ENCODE measurements at places on chromosomes 6 and 20. TPM values are rescaled to one million over a fixed set of nuclear protein-coding genes. Genes with fewer than 3 reads are reported as not detected.
A peak's percentile ranks its signal among the peaks of the same experiment; 100 is the strongest.

Gene MOCS1
- polyA plus RNA-seq = 11.0 TPM

Gene HMGCLL1
- 3.3 TPM for polyA plus RNA-seq

Gene SLC25A27
- 69.6 TPM for polyA plus RNA-seq

Gene CRISP2
- polyA plus RNA-seq = 0.20 TPM

Gene MUCL3
- 0.10 TPM for polyA plus RNA-seq

Gene CDH4
- polyA plus RNA-seq = 7.3 TPM

Gene LCA5
- 11.0 TPM for polyA plus RNA-seq

Gene MYL9
- polyA plus RNA-seq = 179 TPM

Gene SMLR1
- 1.9 TPM for polyA plus RNA-seq

DNA sequence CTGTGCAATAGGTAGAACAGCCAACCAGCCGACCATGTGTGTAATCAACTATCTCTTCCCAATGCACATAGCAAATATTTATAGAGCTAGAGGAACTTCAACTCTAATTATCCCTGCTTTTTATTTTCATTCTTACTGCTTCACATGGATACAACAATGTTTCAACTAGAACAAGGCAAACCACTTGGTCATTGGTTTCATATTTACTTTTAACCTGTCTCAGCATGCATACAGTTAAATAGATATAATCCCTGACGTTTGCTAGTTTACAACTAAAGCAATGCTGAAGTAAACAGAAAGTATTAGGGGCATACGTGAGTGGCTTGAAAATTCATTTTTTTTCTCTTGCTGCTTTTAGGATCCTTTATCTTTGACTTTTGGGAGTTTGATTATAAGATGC is 318.5 kb upstream of the MAP3K7 start:
- no peak for DNase-seq

DNA sequence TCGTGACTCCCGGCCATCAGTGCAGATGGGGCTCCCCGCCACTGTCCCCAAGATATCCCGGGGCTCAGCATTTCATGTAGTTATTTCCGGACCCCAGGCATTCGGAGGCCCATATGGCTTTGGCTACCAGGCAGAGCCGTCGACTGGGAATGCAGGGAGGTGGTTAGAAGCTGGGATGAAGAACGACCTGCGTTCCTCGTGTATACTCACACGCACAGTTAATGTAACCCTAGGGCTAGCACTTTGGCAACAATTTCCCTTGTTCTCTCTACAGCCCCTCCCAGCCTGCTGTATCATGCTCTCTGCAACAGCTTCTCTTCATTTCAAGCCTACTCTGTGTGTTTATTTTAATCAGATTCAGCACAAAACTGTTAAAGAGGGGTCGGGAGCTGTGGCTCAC is 240.4 kb downstream of the MYLK4 start:
- DNase-seq = no peak

DNA sequence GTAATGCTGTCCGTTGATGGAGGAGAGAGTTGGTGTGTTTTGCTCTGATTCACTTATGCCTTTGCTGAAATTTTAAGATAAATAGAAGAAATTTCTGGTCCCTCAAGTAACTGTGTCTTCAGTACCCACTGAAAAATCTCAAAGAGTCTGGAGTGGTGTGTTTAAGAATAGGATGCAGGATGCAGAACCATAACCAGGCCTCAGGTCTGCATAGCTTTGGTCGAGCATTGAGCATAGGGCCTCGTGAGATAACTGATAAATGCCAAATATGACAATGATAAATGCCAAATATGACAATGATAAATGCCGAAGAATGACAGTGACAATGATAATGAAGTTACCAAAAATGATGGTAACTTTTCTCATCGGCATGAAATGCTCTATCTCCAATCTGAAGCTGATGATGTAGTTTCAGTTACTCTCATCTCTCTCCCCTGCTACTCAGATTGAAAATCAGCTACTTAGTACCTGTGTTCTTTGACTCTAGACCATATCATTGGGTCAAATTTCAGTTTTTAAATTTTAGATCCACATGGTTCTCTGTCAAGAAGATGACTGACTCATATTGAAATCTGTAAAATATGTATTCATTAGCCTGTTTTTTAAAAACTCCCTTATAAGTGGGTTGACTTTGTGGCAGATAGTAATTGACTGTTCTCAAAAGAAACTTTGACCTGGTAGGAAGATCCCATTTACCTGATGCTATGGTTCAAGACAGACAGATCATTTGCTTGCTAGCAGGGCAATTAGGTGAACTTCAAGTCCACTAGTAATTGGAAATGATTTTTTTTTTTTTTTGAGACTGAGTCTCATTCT is 96.6 kb downstream of the SLC16A10 start:
- no peak for DNase-seq

DNA sequence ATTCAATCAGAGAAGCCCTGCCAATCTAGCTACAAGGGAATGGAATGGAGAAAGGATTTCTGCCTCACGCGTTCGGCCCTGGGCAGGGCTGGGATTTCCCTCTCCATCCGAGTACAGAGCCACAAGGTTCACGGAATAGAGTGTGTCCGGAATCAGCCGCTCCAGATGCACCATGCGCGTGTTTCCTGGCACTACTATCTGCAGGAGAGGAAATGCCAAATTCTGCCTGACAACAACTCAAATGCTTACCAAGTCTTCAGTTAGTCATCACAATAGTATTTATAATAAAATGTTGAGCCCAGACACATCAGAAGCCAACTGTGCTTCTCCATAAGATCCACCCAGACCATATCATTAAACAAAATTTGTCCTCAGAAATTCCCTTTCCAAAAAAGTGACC is 75.1 kb downstream of the COL12A1 start:
- DNase-seq = no peak

DNA sequence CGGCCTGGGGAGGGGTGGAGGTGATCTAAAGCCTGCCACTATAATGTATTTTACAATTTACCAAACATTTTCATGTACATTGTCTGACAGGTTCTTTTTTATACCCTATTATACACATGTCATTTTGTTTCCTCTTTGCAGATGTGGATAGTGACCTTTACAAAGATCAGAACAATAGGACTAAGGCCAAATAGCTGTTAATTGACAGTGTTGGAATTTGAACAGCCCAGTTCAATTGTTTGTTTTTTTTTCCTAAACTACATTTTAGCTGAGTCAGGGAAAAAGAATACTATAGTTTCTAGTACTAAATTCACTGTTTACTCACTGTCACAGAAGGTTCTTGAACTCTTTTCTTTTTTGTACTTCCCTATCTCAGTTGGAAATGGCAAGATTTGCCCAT is 40.2 kb downstream of the PGM3 start:
- no peak for DNase-seq

- no peak for DNase-seq
Observed at GRCh38 chr6:12608016-12608860, 108.3 kb upstream of the PHACTR1 start.

DNA sequence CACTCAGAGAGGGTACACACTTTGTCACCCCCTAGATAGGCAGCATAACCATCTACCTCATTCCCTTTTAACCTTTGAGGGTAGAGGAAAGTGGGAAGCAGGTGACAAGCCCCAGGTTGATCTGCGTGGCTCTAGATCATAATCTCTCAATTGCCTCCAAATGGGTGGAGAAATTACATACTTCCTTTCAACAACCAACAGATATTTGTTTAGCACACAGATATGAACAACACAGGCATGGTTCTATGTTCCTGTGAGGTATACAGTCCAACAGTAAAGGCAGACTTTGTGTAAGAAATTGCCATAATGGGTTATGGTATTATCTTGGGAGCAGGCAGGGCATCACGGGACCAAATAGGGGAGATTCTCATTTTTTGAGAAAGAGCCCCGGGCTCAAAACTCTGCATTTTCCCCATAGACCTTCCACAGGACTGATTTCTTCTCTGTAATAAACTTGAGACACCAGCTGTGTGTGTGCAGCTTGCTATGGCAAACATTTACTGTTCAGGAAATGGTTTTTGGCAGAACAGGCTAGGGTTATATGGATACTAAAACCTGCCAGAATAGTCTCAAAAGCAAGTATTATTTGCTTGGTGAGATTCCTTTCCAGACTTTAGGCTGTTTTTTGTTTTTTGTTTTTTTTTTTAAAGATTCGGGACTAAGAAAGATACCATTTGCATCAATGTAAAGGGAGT is 126.2 kb downstream of the CD164 start:
- no peak for DNase-seq

DNA sequence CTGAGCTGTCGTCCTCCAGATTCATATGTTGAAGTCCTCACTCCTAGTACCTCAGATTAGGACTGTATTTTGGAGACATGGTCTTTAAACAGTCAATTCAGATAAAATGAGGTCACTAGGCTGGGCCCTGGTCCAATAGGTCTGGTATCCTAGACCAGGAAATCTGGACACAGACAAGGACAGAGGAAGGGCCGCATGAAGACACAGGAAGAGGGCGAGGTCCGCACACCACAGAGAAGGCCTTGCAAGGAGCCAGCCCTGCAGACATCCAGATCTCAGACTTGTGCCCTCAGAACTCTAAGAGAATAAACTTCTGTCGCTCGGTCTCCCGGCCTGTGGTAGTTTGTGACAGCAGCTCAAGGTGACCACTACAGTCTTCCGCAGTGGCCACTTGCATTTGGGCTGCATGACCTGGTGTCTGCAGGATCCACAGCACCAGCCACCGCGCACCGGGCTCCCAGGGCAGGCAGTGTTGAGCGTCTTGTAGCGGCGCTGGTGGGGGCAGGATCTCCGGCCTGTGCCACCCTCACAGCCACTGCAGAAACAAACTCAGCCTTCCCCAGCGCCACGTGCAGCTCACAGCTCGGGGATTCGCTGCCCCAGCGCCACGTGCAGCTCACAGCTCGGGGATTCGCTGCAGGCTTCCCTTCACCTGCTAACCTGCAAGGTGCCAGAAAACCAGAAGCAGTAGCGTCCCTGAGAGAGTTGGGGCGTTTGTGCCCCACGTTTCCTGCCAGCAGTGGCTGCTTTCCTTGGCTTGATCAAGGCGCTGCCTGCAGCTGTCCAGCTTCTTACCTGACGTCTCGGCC is 6.0 kb upstream of the RBM38 start:
- no peak for DNase-seq

DNA sequence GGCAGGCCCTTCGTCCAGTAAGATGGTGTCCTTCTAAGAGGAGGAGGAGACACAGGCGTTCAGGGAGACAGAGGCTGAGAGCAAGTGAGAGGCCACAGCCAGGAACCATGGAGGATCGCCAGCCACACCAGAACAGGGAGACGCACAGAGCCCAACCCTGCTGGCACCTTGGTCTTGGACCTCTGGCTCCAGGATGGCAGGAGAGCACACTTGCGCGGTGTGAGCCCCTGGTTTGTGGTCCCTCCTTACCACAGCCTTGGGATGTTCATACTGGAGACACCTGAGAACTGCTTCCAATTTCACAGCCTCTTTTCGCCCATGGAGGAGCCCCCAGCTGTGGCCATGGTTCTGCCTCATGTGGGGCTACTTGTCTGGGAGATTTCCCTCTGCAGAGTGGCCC is 222.4 kb downstream of the DLL1 start:
- no peak for DNase-seq

GRCh38 chr6:125853756-125854155 is 63.0 kb downstream of the NCOA7 start:
- no peak for DNase-seq

- no peak for DNase-seq
Observed at GRCh38 chr6:108179741-108180140, 13.9 kb downstream of the NR2E1 start.

GRCh38 chr6:28922004-28922820 is 1.6 kb downstream of the TRIM27 start:
- DNase-seq = no peak

GRCh38 chr6:111973118-111973761 is 80.7 kb upstream of the CCN6 start:
- DNase-seq = no peak

GRCh38 chr20:49846206-49846807 is 33.7 kb downstream of the SLC9A8 start:
- DNase-seq = peak; percentile 66

GRCh38 chr20:7301807-7302206 is 534.3 kb downstream of the BMP2 start:
- no peak for DNase-seq

DNA sequence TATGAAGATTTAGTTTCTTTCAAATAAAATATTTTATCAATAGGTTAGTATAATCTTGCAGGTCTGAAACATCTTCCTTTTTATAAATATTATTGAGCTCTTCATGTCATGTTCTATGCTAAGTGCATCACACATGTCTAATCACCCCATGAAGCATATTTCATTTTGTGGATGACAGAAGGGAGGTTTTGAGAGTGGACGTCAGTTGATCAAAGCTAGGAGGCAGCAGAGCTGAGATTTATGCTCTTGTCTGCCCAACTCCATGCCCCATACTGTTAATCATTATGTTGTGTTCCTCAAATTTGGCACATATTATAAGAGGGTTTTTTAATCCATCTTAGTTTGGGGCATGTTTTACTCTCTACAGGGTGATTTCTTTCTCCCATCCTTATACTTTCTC is 22.7 kb downstream of the DSE start:
- DNase-seq = no peak

DNA sequence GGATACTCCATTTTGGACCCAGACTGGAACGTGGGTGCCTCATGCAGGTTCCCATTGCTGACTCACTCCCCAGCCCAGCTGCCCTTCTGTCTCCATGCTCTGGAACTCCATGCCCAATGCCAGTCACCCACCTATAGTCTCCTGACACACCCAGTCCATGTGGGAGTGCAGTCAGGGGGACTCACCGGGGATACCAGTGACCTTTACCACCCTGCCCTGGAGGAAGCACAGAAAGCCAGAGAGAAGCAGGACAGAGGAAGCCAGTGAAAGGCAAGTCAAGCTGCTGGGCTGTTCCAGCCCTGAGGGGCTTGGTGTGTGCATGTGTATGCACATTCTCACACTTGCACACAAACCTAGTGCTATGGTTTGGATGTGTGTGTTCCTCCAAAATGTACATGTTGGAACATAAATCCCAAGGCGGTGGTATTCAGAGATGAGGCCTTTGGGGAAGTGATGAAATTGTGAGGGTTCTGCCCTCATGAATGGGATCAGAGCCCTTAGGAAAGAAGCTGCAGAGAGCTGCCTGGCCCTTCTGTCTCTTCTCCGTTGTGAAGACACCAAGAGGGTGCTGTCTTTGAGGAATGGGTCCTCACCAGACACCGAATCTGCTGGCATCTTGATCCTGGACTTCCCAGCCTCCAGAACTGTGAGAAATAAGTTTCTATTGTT is 121.4 kb upstream of the MAFB start:
- DNase-seq = no peak

- no peak for DNase-seq
Observed at GRCh38 chr6:163189609-163190008, 224.9 kb upstream of the QKI start.

DNA sequence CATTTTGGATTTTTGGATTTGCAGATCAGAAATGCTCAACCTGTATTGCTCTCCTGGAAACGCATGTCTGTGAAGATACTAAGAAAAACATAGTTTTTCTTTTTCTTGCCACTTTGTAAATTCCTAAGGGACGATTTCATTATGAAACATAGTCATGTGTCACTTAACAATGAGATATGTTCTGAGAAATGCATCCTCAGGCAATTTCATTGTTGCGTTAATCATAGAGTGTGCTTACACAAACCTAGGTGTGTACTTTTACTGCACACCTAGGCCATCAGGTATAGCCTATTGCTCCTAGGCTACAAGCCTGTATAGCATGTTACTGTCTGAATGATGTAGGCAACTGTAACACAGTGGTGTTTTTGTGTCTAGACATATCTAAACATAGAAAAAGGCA is 13.4 kb upstream of the THEMIS start:
- no peak for DNase-seq

All from left kidney (tissue), 8 donors.